Activated effector memory CD4-positive, alpha-beta T cell treated with Interleukin-2 at 50 U/mL for 16 hours (primary cell): ENCODE measurements at places on chromosomes 4 and X.

- DNase-seq: no peak
These were observed 16.2 kb downstream of the ANK2 start for GRCh38 chr4:113065629-113066028.

GRCh38 chr4:85932500-85933290 is 427.2 kb downstream of the MAPK10 start:
- DNase-seq: no peak

- DNase-seq: no peak
These were observed 62.9 kb downstream of the FGF13 start for GRCh38 chrX:138648568-138648967.

GRCh38 chr4:98602270-98602669 is 56.1 kb downstream of the TSPAN5 start:
- DNase-seq: no peak

GRCh38 chr4:168095776-168096406 is 3.6 kb downstream of the ANXA10 start:
- DNase-seq: no peak
